Activated naive CD4-positive, alpha-beta T cell treated with Interleukin-2 at 50 U/mL for 16 hours (primary cell): ENCODE measurements at places on chromosomes 2 and 18.

GRCh38 chr2:74482801-74483674 is at the start of the genes CCDC142 and TTC31:
Gene CCDC142 (minus strand): TSS chr2:74482998. CDS start chr2:74482837, 161 bp downstream.
Gene TTC31 (plus strand): TSS chr2:74483081. CDS start chr2:74483096, 15 bp downstream.
- peak; percentile 94 for DNase-seq

- DNase-seq, result no peak
Observed at GRCh38 chr2:41903474-41904135, 144.2 kb upstream of the PKDCC start.

GRCh38 chr2:31440764-31441163 is 26.2 kb upstream of the XDH start:
- DNase-seq, result no peak

DNA sequence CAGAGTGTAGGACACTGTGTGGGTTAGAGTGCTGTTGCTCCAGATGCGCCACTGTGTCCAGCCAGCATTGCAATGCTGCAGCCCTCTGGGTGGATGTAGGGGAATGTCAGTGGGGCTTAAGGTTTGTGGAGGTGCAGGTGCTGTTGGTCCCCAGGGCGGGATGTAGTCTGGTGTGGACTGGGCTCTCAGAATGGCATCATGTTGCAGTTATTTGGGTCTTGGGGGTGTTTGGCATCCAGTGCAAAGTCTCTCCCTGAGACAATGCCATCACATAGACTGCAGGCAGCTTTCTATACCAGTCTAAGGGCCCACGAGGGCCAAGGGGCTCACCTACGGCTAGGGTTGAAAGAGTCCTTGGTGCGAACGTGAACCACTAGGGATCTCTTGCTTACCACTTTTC is 275.3 kb downstream of the SOX11 start:
- no peak for DNase-seq

DNA sequence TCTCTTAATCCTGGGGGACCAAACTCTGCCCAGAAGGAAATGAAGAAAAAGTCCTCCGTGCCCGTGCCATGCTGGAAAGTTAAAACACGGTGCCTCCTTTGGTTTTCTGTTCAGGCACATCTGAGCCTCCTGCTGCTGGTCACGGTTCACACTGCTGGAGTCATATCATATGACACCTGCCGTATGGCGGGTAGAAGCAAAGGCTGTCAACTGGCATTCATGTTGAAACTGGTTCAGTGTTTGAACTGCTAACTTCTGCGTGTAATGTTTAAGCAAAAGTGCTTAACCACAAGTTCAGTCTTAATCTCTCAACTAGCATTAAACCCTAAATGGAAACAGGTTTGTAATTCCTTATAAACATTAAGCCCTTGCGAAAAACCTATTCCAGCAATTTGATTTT is 3.1 kb downstream of the STK39 start:
- DNase-seq, result peak; percentile 53

GRCh38 chr2:208711598-208711997 is 305.0 kb downstream of the PTH2R start:
- no peak for DNase-seq

DNA sequence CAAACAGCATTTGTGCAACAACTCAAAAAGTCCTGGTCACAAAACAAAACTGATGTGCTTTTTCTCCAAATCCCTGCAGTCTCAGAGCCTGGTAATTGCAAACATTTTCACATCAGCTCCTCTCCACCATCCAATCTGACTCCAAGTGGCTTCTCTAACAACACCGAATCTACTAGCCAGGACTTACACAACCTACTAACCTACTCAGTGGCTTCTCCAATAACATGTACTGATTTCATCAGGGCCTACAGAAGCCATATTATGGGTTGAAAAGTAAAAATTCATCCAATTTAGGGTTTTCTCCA is 104.3 kb downstream of the COLEC12 start:
- DNase-seq, result no peak

GRCh38 chr2:135820003-135820618 is 16.9 kb downstream of the LCT start:
- peak; percentile 81 for DNase-seq

DNA sequence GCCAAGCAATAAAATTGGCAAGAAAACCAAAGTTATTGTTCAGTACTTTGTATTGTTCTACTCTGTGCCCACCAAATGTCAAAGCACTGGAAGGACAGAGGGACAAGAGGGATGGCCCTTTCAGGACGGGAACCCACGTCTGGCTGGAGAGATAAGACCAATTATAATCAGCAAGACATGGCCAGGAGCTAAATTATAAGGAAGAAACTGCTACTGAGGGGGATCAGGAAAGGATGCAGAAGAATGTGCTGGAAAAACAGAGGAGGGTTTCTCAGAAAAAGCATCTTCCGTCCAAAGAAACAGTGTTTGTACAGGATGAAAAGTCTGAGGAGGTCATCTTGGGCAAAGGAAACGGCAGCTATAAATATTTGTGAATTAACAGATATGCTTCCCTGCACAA is 46.4 kb upstream of the NARS1 start:
- DNase-seq, result no peak

GRCh38 chr2:28377984-28378678 is 14.5 kb upstream of the FOSL2 start:
- DNase-seq, result no peak

GRCh38 chr2:179129574-179130238 is 79.8 kb upstream of the CCDC141 start:
- DNase-seq, result no peak

- no peak for DNase-seq
Observed at GRCh38 chr2:239587841-239588240, 187.0 kb upstream of the HDAC4 start.

DNA sequence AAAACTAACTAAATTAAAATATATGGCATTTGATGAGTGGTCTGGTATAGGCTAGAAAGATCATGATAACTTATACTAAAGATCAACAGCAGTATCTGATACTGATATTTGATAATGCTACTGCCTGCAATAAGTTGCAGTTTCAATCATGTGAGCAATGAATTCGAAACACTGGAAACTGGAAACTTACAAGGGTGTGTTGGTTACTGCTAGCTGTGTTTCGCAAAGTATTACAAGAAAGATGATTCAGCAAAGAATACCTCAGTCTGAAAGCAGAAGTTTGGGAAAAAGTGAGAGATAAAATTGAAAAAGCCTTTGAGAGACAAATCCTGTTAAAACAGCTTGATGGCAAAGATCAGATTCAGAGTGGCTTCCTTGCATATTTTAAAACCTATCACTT is 294.5 kb downstream of the CCDC178 start:
- DNase-seq, result no peak

DNA sequence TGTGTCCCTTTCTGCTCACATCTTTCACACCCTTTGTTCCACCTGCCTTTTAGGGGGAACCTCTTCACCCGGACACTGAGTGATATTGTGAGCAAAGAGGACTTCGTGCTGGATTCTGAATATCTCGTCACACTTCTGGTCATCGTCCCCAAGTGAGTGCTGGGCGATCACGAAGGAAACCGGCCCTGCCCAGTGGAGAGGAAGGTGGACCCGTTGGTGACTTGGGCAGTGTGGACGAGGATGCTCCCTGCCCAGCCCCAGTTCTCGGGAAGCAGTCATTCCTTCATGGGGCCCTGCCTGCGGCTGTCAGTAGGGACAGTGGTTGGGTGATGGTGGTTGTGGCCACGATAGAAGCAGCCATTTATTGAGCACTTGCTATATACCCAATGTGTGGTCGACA is 40.8 kb downstream of the PDIA6 start:
- DNase-seq, result no peak

DNA sequence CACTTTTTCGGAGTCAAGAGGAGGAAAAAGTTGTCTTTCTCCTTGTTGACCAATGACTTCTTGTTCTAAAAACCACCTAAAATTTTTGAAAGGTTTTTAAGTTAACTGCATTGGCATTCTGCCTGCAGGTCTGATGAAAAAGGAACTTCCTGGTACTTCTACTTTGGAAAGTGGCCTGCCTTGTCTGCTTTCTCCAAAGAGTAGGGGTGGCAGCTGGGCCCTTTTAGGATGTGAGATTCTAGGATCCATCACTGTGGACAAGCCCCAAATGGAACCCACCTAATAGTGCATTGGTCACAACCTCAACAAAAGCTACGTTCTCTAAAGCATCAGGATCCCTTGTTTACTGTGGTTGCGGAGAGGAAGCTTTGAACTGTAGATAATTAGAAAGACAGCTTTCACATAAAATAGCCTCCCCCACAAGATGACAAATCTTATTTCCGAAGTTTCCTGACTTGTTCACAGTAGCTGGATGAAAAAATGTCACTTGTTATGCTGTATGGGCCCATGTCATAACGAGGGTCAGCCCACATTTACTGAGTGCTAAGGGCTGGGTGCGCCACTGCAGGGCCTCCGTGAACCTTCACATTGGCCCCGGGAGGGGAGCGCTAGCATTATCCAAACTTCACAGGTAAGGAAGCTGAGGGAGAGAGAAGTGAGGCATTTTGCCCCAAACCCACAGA is 17.4 kb downstream of the ASPRV1 start:
- no peak for DNase-seq

DNA sequence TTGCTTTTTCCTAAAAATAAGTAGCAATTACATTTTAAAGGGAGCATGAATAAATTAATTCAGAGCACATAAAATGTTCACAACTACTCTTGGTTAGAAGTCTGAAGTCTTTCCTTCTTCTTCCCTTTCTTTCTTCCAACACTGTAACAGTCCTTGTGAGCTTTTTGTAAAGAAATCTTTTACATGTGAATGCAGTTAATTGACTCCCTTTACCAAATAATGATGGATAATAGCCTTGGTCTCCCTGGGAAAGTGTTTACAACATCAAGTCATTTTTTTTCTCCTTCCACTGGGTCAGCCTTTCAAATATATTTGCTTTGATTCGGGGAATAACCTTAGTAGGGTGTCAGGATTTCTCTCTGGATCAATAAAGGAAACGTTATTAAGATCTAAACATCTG is 39.1 kb downstream of the CALCRL start:
- no peak for DNase-seq

DNA sequence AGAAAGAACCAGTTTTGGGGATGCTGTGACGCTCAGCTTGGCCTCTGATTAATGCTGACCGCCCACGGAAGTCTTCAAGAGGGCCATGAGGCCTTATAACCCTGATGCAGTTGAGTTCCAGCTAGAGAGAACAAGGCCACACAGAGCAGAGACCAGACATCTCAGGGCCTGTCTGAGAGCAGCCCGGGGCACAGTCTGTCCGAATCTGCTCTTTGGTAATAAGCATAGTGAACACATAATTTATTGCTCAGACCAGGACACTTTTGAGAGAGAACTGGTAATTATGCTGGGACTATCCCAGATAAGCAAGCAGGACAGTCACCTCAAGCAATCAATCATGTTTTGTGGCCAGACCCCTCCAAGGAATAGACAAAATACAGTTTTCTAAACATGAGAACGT is 68.5 kb downstream of the STPG4 start:
- DNase-seq, result no peak

DNA sequence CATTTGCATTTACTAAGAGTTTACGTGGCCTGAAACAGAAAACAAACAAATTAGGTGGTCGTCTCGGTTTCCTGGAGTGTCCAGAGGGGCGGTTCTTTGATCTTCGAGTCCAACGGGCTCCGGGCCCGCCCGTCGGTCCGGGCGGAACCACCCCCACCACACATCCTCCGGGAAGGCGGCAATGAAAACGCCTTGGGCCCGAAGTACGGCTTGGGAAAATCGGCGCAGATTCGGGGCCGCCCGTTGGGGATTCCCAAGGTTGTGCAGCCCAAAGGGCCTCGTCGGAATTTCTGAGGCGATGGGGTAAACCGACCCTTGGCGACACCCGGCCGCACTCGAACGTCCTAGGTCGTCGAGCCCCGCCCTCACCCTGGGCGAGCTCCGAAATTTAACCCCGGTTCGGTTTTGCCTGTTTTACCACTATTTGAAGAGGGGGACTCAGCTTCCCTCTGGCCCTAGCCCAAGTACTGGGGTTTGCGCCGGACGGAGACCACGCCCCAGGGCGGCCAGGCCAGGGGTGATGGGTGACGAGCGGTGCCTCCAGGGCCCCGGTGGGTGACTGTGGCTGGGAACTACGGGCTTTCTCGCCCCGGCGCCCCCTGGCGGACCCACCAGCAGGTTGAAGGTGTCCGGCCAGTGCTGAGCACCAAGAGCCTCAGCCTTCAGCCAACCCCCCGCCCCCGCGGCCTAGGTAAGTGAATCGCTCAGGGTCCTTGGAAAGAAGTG is 1.9 kb upstream of the CFAP53 start:
- DNase-seq, result peak; percentile 82

DNA sequence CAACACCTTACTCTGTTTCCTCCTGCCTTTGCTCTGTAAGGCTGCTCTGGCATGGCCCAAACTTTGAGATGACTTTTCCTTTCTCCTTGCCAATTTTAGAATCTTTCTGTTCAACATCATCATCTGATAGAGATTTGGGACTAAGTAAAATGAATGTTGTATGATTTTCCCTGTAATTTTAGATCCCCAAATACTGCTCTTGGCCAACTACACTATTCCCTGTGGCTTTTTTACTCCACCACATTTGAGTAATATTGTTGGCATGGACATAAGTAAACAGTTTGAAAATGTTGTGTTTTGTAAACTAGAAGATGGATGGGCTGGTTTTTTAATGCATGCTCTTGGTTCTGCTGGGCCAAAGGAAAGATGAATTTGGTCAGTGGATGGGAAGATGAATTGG is 12.1 kb downstream of the LTBP1 start:
- no peak for DNase-seq

- DNase-seq, result no peak
Observed at GRCh38 chr18:11147371-11147951, 1.9 kb downstream of the PIEZO2 start.

DNA sequence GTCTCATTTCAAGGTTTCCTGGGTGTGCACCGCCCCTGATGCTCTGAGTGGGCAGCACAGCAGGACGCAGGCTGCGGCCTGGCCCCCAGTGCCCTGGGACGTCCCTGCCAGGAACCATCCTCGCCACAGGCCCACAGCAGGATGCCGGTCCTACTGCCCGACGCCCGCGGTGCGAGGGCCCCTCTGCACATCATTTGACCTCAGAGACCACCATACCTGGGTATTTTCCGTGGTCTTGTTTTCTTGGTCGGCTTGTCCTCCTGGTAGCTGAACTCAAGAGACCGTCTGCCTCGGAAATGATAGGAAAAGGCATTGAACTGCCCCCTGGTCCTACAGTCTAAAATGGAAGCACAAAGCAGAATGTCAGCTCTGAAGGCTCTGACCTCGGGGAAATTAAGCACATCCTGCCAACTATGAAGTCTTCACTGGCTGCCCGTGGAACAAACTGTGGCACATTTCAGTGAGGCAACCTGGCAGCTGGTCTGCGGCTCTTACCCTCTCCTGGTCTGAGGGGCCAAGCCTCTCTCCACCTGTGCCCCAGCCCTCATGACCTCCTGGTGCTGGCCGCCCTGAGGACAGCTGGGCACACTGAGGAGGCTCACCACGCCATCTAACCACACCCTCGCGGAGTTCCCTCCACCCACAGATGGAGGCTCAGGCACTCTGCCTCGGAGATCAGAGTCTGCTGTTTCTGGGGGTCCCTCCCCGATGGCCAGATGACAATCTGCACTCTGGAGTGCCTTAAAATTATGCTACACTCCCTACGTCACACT is 105.0 kb downstream of the PXDN start:
- no peak for DNase-seq

GRCh38 chr18:23108496-23108895 is 26.8 kb upstream of the CABLES1 start:
- no peak for DNase-seq

- DNase-seq, result no peak
Observed at GRCh38 chr18:12744103-12744502, 41.3 kb downstream of the PSMG2 start.
